AG04450 (cell line): ENCODE measurements at places on chromosomes 7 and 10.
A peak's percentile ranks its signal among the peaks of the same experiment; 100 is the strongest.

DNA sequence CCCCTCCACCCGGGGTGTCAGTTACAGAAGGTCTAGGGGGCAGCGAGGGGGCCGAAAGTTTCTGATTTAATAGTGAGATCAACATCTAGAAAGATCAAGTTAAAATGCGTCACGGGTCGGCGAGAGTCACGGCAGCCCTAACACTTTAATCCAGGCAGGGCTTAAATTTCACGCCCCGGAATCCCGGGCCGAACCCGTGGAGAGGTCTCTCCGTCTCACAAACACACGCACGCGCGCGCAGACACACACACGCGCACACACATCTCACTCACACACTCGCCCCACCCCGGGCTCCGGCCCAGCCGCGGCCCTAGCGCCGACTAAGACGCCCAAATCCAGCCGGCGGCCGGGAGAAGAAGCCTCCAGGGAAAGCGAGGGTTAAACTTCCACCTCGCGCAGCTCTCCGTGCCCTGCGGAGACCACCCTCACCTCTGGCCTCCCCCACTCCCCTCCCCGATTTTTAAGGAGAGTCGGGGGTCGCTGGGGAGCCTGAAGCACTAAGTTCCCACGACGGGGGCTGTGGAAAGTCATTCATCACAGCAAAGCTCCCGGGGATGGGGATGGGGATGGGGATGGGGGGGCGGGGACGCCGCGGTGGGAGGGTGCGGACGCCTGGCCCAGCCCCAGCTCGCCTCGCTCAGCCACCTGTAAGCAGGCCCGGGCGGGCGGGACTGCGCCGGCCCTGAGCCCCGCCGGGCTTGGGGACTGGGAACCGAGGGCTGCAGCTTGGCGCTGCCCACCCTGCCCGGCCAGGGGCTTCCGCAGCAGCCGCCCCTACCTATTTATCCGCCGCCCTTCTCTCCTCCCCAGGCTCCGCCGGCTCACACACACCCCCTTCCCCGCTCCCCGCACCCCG, 1.6 kb downstream of the PDGFA start:
- DNase-seq = no peak

GRCh38 chr7:133431134-133431724, 178.4 kb downstream of the EXOC4 start:
- no peak for DNase-seq

- no peak for DNase-seq
Observed at GRCh38 chr7:122727354-122727753, 24.6 kb upstream of the RNF148 start.

DNA sequence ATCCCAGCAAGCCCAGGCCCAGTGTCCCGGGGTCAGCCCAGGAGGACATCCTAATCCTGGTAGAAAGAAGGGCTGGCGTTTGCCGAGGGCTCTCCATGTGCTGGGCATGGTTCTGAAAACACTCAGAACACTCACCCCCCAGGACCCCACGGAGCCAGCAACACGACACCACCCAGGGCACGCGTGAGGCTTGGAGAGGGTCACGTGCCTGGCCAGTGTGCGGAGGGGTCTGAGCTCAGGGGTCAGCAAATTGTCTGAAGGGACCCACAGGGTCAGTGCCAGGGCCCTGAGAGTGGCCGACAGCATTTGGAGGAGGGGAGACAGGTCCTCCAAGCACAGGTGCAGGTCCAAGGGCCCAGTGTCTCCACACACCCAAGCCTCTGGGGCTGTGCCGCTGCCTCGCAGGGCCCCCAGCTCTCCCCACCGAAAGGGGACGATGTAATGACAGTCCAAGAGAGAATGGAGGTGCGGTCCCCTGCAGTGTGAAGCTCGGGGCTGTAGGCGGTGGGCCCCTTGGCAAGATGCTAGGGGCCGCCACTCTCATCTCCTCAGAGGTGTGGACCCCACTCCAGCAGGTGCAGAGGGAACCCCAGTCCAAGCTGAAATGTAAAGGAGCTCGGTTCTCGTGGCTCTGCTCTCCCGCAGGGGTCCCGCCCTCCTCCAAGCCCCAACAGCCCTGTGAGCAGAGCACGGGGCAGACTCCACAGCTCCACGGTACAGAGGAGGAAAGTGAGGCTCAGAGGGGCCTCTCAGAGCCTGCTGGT, 7.8 kb downstream of the FOXL3 start:
- DNase-seq = no peak

- no peak for DNase-seq
Observed at GRCh38 chr7:40629891-40630290, 495.1 kb downstream of the SUGCT start.

GRCh38 chr7:136446751-136447150, 421.7 kb upstream of the CHRM2 start:
- DNase-seq = no peak

DNA sequence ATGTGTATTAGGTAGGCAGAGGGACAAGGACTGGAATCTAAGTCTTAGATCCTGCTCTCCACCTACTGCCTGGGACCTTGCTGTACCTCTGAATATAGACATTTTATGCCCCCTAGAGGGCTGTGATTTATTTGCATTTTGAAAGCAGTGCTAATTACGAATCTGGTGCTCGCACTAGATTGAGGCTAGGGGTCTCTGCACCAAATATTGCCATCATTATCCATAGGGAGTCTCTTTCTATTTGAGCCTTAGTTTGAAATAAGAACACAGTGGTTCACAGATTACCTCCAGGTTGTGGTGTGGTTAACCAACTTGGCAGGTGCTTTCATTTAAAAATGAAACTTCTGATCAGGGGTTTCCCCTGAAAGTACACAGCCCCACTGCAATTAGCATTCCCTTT, 41.8 kb downstream of the CNNM1 start:
- no peak for DNase-seq

GRCh38 chr7:12729112-12729511, 41.7 kb downstream of the ARL4A start:
- no peak for DNase-seq

- DNase-seq = no peak
Observed at GRCh38 chr10:930625-931325, 730 bp downstream of the LARP4B start.

GRCh38 chr10:49844775-49845595, 82.9 kb upstream of the OGDHL start:
- peak; percentile 16 for DNase-seq

DNA sequence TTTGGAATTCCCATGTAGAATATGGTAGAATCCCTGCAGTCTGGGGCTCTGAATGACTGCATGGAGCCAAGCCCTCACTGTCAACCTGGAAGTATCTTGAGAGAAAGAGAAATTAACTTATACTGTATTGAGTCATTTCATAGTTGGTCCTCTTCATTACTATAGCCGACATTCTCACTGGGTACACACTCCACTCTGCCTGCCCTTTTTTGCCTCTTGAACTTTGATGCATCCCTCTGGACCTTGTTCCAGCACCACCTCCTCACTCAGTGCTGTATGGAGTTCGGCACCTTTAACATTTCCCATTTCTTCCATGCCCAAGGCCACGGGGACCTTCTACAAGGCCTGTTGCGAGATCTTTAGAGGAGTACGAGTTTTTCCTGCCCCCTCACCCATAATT, 4.6 kb upstream of the ARHGAP22 start:
- DNase-seq = no peak
